ENCODE measurements at places on chromosomes 3 and 15.

- no peak for DNase-seq
Observed at GRCh38 chr15:35606450-35606779, 60.5 kb upstream of the DPH6 start.

GRCh38 chr3:53775834-53776251, 70.4 kb downstream of the CHDH start:
- DNase-seq: no peak

GRCh38 chr3:111890051-111890580, 31.1 kb downstream of the PHLDB2 start:
- no peak for DNase-seq

DNA sequence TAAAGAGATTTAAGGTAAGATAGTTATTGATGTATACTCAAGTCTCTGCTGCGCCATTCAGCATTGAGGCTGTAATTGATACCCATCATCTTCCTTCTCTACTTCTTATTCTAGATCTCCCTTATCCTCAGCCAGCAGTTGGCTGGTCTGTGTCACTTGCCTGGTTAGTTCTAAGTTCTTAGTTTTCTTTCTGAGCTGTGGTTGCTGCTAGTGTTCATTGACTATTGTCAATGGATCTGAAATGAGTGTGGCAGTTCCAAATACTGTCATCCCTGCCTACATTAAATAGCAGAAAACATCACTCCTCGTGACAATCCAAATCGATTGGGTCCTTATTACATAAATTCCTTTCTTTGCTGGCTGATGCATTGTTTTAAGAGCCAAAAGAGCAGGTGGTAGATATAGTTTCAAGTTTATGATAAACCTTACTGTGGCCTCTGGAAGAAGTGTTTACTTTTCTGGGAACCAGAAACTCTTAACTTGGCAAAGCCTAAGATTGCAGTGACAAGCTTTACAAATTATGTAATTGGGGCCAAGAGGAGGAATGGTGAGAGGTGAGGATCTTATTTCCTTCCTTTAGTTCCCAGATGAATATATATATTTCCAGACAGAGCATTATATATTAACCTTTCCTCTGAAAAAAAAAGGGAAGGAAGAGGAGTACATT, 168.0 kb downstream of the GMNC start:
- no peak for DNase-seq

DNA sequence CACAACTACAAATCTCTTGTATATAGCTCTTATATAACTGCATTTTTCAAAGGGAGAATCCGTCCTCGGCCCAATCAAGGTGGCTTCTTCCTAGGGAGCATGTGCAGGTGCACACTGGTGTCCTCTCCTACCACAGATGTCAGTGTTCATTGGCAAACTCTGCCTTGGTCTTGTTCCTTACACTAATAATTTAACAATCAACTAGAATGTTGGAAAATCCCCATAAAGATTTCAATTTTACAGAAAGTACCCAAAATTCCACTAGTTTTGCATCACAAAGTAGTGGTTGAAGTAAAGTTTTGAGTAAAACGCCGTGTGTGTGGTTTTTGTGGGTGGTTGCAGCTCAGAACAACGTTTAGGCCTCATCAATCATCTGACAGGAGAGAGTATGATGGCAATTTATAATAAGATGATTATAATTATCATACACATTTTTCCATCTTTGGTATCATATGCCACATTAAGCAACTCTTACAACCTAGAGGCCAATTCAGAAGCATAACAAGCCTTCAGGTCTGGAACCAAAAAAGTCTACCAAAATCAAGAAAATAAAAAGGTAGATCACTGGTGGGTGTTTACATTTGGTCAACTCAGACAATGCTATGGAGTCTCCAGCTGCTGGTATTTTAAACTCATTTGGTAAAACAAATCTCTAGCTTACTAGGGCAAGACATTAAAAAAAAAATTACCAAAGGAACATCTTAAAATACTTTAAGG, 128.9 kb upstream of the BHLHE40 start:
- DNase-seq: no peak

- DNase-seq: no peak
Observed at GRCh38 chr3:197463279-197463678, 92.5 kb downstream of the BDH1 start.

DNA sequence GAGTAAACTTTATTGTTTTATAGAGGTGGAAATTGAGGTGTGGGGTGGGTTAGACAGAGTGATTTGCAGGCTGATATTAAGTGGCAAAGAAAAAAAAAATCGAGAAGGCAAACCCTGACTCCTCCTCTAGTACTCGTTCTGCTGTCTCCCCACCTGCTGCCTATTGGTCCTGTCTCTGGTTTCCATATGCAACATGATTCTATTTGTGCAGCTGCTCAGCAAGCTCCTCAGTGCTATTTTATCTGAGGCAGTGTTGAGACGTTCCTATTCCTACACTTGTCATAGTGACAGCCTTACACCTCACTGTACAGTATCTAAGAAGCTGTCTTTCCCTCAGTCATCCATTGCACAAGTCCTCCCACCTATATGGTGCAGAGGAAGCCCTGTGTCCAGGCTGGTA, 45.1 kb downstream of the RSL24D1 start:
- no peak for DNase-seq

- no peak for DNase-seq
Observed at GRCh38 chr3:32963871-32964270, 12.4 kb downstream of the CCR4 start.

DNA sequence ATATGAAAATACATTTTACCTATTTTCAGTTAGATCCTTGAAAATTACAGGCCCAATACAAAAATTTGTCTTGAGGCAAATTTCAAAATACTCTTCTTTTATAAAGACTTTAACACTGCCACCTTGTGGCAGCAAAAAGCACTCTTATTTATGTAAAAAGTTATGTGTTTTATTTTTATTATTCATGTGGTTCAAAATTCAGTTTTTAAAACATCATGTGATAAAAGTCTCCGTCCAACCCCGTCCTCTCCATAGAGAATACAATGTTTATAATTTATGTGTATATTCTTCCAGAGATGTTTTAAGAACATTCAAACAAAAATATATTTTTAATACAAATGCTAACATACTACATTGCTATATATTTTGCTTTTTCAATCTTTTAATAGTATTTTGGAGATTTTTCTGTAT, 36.9 kb upstream of the TRIM59 start:
- peak; percentile 34 for DNase-seq

GRCh38 chr3:197810901-197811300, 19.8 kb downstream of the LRCH3 start:
- no peak for DNase-seq

GRCh38 chr15:84099181-84099580, 136.4 kb upstream of the GOLGA6L4 start:
- DNase-seq: peak; percentile 95

DNA sequence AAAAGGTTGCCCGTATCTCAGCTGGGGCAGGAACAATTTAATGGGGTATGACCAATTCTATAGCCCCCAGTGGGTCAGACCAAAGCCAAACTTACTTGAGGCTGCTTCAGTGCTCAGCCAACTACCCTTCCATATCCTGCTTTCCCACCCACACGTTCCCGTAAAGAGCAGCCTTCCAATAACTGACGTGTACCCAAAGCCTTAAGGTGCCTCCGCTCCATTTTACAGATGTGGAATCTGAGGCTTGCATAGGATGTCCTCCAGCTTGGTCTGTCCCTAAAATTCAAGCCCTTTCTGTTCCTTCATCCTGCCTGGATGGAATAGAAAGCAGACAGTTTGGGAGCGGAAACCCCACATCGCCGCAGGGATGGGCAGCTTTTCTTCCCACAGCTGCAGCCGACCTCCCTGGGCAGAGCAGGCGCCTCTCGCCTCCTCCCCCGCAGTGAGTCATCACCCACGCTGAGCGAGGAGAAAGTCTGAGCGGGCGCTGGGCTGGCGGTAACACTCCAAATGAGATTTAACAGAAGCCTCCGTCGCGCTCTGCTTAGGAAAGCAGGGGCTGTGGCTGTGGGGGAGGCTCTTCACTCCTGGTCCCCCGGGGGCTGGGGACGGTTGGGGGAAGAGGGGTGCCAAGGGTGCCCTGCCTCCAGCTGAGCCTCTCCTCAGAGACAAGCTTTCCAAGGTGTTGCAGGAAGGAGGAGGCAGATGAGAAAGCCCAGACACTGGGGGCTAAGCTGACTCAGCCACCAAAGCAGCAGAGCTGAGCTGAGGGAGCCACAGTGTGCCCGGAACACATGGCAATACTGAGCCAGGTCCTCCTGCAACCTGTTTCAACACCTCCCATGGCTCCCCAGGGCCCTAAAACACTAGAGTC, 57.8 kb upstream of the HRH1 start:
- peak; percentile 84 for DNase-seq

GRCh38 chr3:96705895-96706294, 108.5 kb upstream of the EPHA6 start:
- DNase-seq: no peak

DNA sequence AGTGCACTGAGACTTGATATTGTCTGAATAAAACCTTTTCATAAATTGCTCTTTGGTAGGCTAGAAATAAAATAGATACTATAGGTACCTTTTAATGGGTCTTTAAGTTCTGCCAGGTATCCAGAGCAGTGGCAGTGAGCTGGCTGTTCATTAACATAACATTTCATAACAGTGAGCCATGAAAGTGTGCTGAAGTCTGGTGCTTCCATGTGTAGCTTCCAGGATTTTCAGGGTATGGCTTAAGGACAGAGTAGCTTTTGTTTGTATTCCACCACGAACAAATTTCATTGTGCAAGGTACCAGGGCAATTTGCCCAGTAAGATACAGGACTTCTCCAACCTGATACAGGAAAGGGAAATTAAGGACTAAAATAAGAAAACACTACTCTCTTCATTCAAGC, 124.7 kb upstream of the NANOGP8 start:
- DNase-seq: no peak

- no peak for DNase-seq
Observed at GRCh38 chr3:164468055-164468454, 610.2 kb downstream of the SI start.

DNA sequence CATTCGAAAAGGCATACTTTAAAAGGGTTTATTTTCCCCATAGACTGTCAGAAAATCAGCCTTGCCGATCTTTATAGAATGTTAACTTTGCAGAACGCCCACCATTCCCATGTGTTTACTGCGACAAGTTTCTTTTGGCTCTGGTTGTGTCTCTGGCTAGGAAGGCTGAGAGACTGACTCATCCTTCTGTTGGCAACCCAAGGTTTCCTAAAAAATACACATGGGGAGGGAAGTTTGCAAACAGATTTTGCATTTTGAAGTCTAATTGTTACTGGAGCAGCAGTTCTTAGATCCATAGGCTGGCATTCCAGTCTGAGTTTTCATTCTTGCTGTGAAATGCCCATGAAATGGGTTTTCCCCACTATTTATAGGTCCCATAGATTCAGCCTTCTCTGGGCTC, 37.9 kb upstream of the MINAR1 start:
- no peak for DNase-seq

DNA sequence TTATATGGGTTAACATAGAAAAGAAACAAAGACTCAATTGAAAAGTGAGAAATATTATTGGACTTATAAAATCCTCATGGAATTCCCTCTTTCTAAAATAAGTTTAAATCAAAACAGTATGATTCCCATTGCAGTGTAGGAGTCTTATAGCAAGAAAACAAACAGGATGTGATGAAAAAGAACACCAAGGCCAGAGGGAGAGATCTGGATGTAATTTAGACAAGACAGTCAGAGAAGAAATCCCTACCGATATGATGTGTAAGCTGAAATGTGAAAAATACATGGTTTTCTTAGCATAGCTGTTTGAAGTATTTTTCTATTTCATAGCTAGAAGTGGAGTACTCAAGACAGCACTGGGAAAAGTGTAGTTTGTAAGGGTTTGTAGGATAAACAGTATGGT, 521.5 kb downstream of the RSL24D1 start:
- DNase-seq: no peak

DNA sequence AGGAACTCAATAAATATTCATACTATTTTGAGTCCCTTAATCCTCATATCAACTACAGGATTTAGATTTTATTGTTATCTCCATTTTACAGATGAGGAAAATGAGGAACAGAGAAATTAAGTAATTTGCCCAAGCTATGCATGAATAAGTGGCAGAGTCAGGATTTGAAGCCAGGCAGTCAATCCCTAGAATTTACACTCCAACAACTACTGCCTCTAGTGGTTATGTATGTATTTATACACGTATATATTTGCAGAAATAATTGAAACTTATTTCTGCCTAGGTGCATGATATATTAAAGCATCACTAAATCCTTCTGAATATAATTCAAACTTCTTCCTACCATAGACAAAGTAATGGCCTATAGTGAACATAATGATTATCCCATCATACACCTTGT, 137.4 kb downstream of the SERPINI1 start:
- DNase-seq: no peak

DNA sequence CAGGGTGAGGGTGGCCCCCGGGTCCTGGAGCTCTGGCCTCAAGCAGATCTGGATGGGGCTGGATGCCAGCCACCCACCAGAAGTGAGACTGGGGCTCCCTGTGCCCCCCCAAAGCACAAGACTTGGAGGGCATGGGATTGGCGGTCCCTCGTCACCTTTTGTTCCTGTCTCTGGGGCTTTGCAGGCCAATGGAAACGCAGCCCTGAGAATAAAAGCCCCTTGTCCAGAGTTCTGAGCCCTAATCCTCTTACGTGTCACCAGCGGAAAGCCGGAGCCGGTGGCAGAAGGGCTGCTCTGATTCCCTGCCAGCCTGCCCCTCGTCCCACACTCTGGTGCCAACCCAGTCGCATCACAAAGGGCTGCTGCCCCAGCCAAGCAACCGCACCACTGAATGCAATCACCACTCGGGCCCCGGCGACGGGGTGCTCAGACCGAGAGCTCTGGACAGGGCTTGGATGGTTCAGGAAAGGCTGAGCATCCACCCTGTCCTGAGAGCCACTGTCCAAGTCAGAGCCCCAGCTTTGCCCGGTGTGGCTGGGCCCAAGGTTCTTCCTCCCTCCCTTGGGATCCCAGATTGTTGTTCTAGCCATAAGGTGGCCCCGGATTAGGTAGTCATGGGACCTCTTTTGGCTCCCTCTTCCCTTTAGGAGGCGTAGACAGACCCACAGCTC, 22.8 kb upstream of the ELP6 start:
- no peak for DNase-seq

GRCh38 chr15:99992611-99993231, 259.5 kb upstream of the LYSMD4 start:
- no peak for DNase-seq

GRCh38 chr3:76131396-76132153, 346.2 kb upstream of the ZNF717 start:
- DNase-seq: no peak

DNA sequence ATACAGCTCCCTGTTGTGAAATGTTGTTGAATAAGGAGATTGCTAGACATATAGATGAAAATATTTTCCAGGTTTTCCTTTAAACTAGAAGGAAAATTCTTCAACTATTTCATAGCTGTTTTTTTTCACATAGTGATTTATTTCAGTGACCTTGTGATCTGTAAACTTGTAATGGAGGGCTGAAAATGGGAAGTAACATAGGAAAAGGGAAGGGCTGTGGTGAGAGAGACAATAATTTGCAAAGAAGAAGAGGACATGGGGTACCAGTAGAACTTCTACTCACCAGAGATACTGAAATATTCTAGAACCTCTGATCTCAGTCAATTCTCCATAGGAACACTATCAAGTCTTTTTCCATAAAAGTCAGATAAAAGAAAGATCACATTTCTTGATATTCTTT, 60.4 kb downstream of the PLS1 start:
- peak; percentile 60 for DNase-seq

- no peak for DNase-seq
Observed at GRCh38 chr3:133570139-133570936, 3.1 kb upstream of the CDV3 start.

- peak; percentile 29 for DNase-seq
Observed at GRCh38 chr15:90266485-90266884, 1.0 kb downstream of the NGRN start.

Data from KBM-7 (cell line).